ENCODE measurements at places on chromosomes 13 and 19.

GRCh38 chr19:1755467-1756171 is 2.3 kb downstream of the ONECUT3 start:
- no peak for DNase-seq

DNA sequence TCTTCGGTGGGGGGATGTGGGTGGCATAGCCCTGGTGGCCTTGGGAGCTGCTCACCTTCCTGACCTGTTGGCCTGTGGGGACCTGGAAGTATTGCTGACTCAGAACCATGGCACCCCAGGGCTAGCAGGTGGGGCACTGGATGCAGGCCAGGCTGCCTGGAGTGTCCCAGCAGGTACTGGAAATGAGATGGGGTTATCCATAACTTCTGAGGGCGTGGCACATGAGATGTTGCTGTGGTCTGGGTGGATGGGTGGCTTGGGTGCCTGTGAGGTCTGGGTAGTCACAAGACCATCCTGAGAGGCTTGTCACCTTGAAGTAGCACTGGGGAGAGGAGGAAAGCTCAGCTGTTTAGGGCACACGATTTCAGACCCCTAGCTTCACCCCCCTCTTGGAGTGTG is 636 bp upstream of the RNF225 start:
- DNase-seq: no peak

- DNase-seq: peak; percentile 14
Measured at GRCh38 chr19:19642506-19643157, 825 bp downstream of the GMIP start.

DNA sequence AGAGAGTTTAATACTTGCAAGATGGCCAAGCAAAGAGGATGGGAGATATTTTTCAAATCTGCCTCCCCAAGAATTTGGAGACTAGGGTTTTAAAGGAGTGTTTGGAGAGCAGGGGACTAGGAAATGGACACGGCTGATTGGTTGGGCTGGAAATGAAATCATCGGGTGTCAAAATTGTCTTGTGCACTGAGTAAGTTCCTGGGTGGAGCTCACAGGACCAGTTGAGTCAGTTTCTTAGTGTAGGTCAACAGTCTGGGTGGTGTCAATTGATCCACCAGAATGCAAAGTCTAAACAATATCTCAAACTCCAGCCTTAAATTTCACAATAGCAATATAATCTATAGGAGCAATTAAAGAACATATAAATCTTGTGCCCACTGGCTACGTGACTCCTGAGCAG is 23.0 kb upstream of the CEACAM4 start:
- DNase-seq: no peak

DNA sequence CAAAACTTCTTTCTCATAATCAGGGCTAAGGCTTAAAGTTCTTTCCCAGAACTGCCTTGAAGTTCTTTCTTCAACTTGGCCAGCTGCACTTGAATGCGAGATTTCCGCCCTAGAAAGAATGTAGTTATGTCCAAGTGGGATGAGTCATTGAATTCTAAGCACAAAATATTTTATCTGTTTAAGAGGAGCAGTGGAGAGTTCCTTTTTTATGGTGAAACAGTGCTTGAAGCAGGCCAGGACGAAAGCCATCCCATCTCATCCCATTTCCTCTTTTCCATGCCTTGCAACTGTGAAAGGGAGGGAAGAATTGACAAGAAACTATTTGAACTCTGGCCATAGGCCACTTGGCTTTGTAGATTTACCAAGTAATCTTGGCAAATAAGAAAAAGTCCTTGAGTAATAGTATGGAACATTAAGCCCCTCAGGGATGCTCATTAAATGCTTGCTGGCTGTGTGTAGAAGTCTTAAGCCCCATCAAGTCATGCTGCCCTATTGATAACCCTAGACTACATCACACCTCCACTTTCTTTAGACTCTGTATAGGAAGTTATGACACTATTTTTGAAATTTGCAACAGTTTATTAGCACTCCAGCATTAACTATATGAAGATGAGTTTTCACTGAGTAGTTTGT is 174.5 kb downstream of the KCTD12 start:
- no peak for DNase-seq

GRCh38 chr13:87198371-87198770 is 472.8 kb upstream of the SLITRK5 start:
- no peak for DNase-seq

DNA sequence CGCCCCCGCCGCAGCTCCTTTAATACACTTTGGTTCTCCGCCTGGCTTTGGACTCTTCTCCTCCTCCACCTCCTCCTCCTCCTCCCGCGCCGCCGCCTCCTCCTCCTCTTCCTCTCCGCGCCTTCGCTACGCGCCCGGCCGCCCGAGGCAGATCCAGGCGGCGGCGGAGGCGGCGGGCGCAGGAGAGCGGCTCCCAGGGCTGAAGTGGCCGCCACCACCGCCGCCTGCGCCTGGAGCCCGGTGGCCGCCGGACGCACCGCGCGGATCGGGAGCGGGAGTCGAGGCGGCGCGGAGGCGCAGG is at the start of gene ZIC2:
Gene ZIC2, plus strand, starts transcription at position 50 of the 301 bp plus-strand sequence. CDS start 281 bp downstream, outside the sequence.
- no peak for DNase-seq

- DNase-seq: no peak
Measured at GRCh38 chr19:57319869-57320179, 448 bp upstream of the ZNF543 start.

DNA sequence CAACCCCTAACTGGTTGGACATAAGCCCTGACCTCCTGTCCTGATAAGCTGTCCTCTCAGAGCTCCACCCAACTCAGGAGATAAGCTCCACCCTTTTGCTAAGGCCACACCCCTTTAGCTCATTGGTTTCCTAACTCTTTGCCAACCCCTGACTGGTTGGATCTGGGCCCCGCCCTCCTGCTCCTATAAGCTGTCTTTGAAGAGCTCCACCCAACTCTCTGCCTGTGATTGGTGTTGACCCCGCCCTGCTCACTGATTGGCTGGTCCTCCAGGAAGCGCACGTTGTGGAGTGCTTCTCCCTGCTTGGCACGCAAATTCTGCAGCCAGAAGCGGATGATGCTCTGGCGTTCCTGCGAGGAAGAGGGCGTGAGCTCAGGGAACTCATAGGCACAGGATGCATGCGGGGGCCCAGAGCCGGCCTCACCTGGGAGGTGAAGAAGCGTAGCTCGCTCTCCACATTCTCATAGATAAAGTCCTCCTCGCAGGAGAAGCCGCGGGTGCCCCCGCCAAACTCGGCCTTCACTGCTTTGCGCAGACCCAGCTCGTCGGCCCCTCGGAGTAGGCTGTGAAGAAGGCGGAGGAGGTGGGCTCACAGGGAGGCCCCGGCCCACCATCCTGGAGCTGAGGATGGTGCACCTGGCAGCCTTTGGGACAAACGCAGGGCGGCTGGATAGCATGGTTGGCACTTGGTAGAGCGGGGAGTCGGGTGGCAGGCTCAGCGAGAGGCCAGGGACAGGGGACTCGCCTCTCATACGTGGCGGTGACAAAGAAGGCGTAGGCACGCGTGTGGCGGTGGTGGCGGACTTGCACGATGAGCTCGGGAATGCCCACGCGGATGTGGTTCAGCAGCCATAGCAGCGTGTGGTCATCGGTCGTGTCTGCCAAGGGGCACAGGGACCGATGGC is 1.7 kb downstream of the ANO8 start:
- no peak for DNase-seq

GRCh38 chr19:2495130-2495641 is 19.3 kb downstream of the GADD45B start:
- no peak for DNase-seq

DNA sequence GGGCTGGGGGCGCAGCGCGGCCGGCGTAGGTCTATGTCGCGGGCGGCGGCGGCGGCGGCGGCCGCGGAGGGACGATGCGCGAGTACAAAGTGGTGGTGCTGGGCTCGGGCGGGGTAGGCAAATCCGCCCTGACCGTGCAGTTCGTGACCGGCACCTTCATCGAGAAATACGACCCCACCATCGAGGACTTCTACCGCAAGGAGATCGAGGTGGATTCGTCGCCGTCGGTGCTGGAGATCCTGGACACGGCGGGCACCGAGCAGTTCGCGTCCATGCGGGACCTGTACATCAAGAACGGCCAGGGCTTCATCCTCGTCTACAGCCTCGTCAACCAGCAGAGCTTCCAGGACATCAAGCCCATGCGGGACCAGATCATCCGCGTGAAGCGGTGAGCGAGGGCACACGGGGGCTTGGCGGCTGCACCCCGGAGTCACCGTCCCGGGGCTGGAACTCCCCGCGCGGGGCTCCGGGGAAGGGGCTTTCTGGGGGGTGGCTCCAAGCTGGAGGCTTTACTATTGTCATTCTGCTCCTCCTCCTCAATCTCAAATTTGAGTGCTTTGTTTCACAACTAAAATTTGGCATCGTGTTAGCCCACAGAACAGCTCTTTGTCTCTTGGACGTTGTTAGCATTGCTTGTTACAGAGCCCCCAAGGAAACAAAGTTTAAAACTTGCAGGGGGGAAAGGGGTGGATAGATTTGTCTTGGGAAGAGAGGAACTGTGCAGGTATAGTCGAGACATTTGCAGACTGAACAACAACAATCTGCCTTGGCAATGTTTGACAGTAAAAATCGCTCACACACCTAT is 630 bp downstream of the RAP2A start:
- DNase-seq: peak; percentile 17

- no peak for DNase-seq
Measured at GRCh38 chr13:35672611-35673010, 196.1 kb upstream of the MAB21L1 start.

- no peak for DNase-seq
Measured at GRCh38 chr19:3323658-3324057, 42.7 kb upstream of the NFIC start.

GRCh38 chr19:3516675-3517207 is 10.6 kb downstream of the FZR1 start:
- DNase-seq: no peak

GRCh38 chr13:79124183-79124582 is 281.9 kb downstream of the RBM26 start:
- no peak for DNase-seq

DNA sequence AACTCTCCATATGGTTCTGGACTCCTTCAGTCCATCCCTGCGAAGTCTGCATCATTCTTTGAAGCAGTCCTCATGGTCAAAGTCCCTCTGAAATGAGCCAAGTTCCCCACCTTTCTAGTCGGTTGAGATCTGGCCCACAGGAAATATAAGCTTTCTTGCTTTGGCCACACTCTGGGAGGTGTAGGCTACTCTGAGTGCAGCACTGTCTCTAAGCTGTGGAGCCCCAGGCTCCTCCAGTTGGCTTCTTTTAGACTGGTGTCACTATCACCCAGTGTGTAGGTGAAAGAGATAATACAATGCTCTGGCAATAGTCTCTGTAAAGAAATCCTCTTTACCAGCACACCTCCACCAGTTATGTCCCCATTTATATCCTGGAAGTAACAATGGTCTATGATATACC is 486.5 kb upstream of the KLF12 start:
- no peak for DNase-seq

DNA sequence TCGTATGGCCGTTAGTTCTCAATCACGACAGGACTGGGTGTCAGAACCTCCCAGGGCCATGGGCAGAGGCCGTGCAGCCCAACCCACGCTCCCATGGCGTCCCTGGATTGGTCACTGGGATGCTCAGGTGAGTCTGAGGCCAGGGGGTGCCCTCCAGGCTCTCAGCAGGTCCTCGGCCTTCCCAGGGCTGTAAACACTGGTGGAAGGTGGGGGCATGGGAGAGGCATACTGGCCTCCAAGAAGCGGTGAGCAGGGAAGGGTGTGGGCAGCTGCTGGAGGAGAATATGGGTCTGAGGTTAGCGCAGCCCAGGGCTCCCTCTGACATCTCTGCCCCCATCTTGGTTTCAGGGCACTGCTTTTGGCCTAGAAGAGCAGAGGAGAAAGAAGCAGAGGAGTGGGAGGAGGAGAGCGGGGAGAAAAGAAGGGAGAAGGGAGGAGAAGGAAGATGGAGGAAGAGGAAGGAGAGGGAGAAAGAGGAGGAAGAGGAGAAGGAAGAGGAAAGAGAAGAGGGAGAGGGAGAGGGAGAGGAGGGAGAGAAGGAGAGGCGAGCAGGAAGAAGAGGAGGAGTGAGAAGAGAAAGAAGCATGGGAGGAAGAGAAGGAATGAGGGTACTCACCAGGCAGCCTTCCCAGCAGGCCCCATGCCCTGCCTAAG is 62.3 kb downstream of the CEBPG start:
- DNase-seq: no peak

DNA sequence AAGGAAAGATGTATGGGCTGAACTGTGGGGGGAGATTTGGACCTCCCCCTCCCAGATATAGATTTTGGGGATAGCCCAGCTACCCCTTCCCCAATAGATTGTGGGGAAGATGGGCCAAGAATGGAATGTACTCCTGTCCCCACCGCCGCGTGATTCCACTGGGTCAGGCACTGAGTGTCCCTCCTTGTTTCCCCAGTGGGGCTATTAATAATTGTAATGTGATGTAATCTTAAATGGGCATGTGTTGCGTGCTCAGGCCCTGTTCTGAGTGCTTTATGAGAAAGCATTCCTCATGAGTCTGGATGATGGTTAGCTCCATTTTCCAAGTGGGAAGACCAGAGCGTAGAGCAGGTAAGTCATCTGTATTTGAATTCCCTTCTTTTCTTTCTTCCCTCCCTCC is 1.4 kb downstream of the PSMD8 start:
- no peak for DNase-seq

GRCh38 chr13:23615395-23616081 is 45.3 kb downstream of the TNFRSF19 start:
- DNase-seq: no peak

- DNase-seq: no peak
Measured at GRCh38 chr19:51123802-51124201, 904 bp upstream of the SIGLEC9 start.

DNA sequence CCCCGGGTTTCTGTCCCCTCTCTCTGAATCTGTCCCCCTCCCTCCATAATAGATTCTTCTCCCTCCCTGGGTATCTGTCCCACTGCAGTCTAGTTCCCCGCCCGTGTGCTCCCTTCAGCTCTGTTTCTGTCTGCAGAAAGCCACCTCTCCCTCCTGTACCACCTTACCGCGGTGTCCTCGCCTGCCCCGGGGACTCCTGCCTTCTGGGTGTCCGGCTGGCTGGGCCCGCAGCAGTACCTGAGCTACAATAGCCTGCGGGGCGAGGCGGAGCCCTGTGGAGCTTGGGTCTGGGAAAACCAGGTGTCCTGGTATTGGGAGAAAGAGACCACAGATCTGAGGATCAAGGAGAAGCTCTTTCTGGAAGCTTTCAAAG is 1.3 kb downstream of the FCGRT start:
- no peak for DNase-seq

GRCh38 chr19:40264314-40265054 is 20.7 kb downstream of the AKT2 start:
- no peak for DNase-seq

- no peak for DNase-seq
Measured at GRCh38 chr13:46756977-46757376, 40.0 kb downstream of the ESD start.

- no peak for DNase-seq
Measured at GRCh38 chr19:44585371-44586133, 27.8 kb upstream of the IGSF23 start.

DNA sequence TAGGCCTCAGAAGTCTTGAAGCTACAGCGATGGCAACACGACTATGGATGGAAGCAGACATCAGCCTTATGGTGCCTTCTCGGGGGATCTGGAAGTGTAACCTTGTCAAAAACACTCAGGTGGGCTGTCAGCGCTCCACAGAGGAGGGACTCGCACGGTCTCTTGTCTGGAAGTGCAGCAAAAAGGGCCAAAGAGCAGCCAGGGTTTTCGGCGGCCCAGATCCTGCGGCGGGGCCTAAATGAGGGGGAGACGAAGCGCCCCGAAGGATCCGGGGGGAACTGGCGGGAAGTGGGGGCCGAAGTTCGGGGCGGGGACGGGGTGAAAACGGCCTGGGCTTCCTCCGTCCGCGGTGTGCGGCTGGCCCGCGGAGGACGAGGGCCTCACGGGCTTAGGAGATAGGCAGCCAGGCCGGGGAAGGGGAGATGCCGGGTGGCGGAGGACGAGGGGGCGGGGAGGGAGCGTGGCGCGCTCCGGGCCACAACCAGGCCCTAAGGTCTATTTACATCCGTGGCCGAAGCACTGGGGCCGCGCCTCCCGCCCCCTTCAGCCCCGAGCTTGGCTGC is 637 bp downstream of the RANBP3 start:
- DNase-seq: no peak

All from activated CD4-positive, alpha-beta T cell treated with anti-CD3 and anti-CD28 coated beads, Interleukin-2, amount 50 U/mL, for 24 hours (primary cell).